Stimulated activated CD4-positive, alpha-beta T cell treated with anti-CD3 and anti-CD28 coated beads, Interleukin-1b, Interleukin-23, amount 100 ng/mL, for 24 hours (primary cell): ENCODE measurements at places on chromosomes 5 and 9.

- no peak for DNase-seq
These were observed 63.0 kb downstream of the NIPSNAP3B start for GRCh38 chr9:104826911-104827310.

DNA sequence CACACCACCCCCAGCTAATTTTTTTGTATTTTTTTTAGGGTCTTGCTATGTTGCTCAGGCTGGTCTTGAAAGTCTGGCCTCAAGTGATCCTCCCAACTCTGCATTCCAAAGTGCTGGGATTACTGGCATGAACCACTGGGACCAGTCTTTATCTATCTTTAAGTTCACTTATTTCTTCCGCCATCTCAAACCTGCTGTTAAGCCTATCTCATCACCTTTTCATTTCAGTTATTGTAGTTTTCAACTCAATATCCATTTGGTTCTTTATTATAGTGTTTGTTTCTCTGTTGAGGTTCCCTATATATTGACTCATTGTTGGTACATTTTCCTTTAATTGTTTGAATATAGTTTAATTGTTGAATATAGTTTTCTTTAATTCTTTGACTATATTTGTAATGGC is 48.1 kb downstream of the GALNT12 start:
- no peak for DNase-seq

DNA sequence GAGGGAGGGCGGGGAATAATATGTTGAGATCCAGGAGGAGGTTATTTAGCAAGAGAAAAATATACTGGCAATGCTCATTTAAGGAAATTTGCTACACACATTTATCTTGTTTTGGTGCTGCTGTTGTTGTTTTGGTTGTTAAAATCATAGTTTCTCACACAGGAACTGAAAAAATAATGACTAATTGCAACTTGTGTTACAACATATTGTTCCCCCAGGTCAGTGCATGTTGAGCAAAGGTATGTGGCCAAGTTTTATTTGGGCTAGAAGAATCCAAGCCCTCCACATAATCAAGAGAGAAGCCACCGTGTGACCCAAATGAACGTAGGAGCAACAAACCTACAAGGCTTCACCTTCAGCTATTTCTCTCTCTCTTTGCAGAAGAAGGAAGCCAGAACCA is 220.3 kb upstream of the DAPK1 start:
- no peak for DNase-seq

DNA sequence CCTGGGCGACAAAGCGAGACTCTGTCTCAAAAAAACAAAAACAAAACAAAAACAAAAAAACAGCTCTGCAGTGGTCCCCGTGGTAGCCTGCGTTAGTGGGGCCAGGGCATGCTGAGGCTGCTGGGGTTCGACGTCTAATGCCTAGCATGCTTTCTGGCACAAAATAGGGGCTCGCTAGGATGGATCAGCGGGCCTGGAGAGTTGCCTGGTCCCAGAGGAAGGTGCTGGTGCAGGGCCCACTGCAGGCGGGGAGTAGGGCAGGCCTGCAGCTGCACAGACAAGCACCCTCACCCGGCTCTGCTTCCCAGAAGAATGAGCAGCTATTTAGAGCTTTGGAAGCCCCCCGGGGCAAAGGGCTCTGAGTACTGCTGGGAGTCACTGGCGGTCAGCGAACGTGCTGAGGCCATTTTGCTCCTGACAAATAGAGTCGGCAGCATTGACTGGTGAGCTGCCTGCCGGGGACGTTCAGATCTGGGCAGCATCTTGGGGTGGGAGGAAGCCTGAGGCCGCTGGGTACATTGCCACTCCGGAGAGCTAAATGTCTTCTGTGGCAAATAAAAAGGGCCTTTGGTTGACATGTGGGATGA is 126.7 kb downstream of the OLFM1 start:
- DNase-seq, result no peak

DNA sequence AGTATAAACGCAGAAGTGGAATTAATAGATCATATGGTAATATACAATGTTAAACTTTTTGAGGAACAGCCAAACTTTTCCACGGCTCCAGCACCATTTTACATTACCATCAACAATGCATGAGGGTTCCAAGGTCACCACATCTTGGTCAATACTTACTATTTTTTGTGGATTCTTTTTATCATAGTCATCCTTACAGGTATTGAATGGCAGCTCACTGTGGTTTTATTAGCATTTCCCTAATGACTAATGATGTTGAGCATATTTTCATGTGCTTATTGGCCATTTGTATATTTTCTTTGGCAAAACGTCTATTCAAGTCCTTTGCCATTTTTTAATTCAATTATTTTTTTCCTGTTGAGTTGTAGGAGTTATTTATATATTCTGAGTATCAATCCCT is 14.1 kb upstream of the RAPGEF6 start:
- no peak for DNase-seq

DNA sequence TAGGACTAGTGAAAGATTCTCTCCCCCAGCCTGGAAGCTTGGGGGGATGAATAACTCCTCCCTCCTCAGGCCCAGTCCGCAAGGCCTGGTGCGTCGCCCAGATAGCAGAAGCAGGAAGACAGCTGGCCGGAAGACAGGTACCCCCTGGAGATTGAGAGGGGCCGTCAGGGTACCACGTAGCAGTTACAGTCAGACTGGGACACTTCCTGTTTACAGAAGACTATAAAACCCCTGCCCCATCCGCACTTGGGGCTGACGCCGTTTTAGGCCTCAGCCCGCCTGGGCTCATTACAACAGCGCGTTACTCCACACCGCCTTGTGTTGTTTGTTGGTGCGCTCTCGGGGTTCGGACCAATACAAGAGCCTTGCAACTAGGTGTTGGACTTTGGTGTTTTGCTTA is 15.4 kb downstream of the SEMA6A start:
- DNase-seq, result no peak

GRCh38 chr9:110590816-110591215 is 11.3 kb upstream of the SVEP1 start:
- no peak for DNase-seq

DNA sequence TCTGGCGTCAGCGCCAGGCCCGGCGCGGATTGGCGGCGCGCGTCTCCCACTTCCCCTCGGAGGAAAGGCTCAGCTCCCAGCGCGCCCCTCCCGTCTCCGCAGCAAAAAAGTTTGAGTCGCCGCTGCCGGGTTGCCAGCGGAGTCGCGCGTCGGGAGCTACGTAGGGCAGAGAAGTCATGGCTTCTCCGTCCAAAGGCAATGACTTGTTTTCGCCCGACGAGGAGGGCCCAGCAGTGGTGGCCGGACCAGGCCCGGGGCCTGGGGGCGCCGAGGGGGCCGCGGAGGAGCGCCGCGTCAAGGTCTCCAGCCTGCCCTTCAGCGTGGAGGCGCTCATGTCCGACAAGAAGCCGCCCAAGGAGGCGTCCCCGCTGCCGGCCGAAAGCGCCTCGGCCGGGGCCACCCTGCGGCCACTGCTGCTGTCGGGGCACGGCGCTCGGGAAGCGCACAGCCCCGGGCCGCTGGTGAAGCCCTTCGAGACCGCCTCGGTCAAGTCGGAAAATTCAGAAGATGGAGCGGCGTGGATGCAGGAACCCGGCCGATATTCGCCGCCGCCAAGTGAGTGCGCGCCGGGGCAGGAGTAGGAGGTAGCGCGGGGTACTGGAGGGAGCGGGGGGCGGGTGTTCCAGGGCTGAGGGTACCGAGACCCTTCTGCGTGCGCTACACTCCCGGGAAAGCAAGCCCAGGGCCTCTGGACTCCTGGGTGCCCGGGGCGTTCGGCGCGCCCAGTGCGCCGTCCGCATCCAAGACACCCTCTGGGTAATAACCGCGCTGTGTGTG is at the start of gene MSX2:
MSX2 (plus strand) TSS at position 99 of the 777 bp plus-strand sequence; CDS start at position 177, 78 bp downstream.
- DNase-seq, result peak; percentile 1

DNA sequence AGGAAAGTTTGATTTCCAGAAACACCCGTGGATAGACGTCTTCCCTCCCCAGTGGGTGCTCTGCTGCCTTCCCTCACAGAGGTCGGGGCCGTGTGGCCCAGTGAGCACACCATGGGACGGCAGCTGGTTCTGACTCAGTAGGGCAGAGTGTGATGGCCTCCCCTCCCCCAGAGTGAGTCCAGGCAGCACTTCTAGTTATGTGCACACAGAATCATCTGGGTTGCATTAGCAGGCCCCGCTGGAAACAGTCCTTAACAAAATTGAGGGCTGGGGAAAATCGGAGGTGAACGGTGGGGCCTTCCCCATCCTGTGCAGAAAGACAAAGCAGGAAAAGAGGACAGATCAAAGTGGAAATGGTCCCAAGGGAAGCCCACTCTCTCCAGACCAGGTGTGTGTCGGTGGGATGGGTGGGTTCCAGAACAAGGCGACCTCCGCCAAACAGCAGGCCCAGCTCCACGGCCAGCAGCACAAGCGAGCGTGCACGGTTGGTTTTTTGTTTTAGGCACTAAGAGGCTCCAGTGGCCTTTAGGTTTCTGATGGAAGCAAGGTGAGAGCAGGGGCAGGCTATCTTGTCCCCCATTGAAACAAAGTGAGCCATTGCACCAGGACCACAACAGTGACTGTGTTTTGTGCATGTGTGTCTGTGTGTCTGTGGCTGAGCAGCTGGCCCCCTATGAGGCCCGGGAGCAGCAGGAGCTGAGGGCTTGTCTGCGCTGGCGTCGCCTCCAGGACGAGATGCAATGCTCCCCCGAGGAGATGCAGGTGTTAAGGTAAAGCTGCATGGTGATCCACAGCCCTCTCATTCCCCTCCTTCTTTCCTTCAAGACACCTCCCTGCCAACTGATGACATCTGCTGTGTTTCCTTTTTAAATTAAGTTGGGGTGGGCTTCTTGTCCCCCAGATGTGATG is 201.5 kb downstream of the AOPEP start:
- no peak for DNase-seq

DNA sequence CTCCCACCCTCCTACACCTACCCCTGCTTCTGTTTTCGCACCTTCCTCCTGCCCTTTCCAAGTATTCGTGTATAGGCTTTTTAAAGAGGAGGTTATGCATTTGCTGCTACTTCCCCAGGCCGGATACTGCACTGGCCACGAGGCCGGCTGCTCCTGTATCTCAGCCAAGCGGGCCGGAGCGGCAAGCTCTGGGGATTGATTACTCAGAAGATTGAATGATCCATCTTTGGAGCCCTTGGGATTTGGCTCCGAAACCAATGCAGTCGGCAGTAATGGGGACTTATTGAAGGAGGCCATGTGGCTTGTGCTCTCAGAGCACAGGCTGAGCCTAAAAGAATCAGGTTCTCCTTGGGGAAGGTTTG is 405.3 kb downstream of the TLE4 start:
- DNase-seq, result no peak
